ENCODE measurements at places on chromosomes 1 and 21.

GRCh38 chr1:101065575-101065974 lies 40.0 kb upstream of the DPH5 start:
- no peak for DNase-seq

DNA sequence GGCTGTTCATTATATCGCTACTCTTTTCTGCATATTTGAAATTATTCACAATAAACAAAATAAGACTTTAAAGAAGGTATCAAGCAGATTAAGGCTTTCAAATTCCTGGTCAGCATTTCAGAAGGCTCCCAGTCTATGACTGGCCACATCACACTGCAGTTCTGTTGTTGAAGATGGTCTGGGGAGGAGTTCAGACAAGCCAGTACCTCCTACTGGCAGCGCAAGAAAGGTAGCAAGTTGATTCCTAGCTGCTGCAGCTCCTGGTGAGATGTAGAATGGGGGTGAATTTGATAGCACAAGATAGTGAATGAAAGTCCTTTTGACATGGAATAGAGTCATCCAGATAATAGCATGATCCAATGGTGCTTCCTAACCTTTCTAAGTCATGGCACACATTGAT lies 88.2 kb upstream of the BEND5 start:
- no peak for DNase-seq

GRCh38 chr1:31830511-31830910 lies 14.7 kb upstream of the SPOCD1 start:
- DNase-seq: no peak

DNA sequence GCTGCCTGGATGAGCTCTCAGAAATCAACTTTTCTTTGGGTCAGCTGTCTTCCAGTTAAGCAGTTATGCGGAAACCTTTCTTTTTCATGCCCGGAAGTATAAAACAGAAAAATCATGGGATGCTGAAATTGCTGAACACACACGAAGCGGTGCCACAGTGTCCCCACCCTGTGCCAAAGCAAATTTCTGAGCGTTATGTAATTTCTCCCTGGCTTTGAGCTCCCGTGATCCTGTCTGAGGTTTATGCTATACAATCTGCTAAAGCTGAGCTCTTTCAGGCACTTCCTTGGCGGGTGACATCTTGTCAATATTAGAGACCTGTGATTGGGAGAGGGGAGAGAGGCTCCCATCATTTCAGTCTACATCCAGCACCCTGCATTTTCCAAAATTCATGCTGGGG lies 201.7 kb downstream of the ROR1 start:
- no peak for DNase-seq

- peak; percentile 31 for DNase-seq
These were observed 706 bp downstream of the RNF19B start for GRCh38 chr1:32963746-32964460.

DNA sequence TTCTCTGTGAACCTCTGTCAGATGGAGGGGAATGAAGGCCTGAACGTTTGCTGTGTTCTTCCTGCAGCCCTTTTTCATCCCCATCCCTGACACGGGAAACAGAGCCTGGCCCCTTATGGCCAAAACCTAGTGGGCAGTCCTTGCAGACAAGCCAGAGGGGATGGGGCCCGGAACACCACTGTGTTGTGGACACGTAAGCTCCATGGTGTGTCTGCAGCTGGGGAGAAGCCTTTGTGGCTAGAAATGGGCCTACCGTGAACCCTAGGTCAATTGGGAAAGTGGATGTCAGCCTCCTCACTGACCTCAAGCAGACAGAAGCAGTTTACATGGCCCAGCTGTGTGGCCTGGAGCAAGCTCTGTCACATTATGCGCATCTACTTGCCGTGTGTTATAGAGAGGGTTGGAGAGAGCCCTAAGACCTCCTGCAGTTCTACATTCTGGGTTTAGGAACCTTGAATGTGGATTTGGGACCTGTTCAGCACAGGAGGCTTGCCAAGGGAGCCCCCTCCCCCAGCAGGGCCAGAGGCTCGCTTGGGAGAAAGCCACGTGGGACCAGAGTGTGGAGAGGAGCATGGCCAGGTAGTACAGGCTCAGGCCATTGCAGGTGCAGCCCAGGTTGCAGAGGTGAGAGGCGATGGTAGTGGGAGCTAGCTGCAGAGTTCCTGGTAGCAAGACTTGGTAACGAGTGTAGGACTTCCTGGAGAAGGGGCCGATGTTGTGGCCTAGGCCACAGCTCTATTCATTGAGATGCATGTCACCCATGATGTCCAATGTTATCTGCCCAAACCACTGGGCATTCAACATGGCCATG lies 20.7 kb downstream of the PARS2 start:
- DNase-seq: no peak

- DNase-seq: no peak
These were observed 21.9 kb downstream of the LRRC8D start for GRCh38 chr1:89842567-89843272.

GRCh38 chr1:230307213-230307612 lies 118.9 kb downstream of the PGBD5 start:
- DNase-seq: no peak

- DNase-seq: no peak
These were observed 31.0 kb upstream of the IL19 start for GRCh38 chr1:206739411-206740076.

- no peak for DNase-seq
These were observed 67.5 kb upstream of the ACOT11 start for GRCh38 chr1:54480525-54480848.

GRCh38 chr1:96296991-96297390 lies 424.6 kb upstream of the PTBP2 start:
- no peak for DNase-seq

Data from activated CD8-positive, alpha-beta memory T cell treated with anti-CD3 and anti-CD28 coated beads for 1 hour (primary cell).